ENCODE measurements at places on chromosomes 13 and 19.

- no peak for DNase-seq
These were observed 249.6 kb downstream of the TSHZ3 start for GRCh38 chr19:31099515-31100205.

DNA sequence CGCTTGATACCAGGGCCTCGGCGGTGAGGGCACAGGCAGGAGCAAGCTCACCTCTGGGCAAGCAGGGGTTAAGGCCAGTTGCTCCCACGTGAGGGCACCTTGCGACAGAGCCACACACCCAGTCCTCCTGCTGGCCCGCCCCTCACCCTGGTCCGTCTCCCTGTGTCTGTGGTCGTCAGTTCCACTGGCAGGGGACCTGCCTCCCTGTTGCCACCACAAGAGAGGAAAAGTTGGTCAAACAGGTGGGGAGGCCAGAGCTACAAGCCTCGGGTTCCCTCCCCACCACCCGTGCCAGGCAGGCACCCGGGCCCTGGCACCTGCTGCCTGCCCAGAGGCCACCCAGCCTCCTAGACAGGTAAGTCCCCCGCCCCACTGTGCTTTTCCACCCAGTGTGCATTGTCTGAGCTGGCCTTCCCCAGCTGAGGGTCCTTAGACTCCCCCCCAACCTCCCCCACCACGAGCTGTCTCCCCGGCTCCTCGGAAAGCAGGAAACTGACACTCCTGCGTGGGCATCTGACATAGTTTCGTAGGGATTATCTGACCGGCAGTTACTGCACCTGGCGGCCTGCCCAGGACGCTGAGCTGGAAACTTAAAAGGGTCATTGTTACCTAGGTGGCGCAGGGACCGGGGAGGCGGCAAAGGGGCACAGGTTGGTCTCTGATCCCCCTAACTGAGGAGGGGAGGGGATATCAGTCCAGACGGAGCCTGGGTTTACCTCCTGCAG lies at the start of gene TJP3:
Gene TJP3 (plus strand): TSS at position 178 of the 725 bp plus-strand sequence. CDS start 20,049 bp downstream, outside the sequence.
- no peak for DNase-seq

GRCh38 chr13:104784891-104785290 lies 1718.7 kb upstream of the SLC10A2 start:
- DNase-seq: no peak

GRCh38 chr13:33722216-33722915 lies 95.6 kb upstream of the RFC3 start:
- DNase-seq: no peak

GRCh38 chr13:81395368-81395767 lies 1054.4 kb upstream of the SPRY2 start:
- no peak for DNase-seq
